ENCODE measurements at places on chromosomes 6 and 20. TPM values are rescaled to one million over a fixed set of nuclear protein-coding genes. Genes with fewer than 3 reads are reported as not detected.

Gene SLC17A5
- 13.9 TPM for total RNA-seq

Gene FAM209A
- total RNA-seq = not detected

Gene C4B
- 46.6 TPM for total RNA-seq

Gene PRND
- 0.15 TPM for total RNA-seq

Gene SEMG1
- total RNA-seq = not detected

Gene PTCHD4
- total RNA-seq = 2.0 TPM

Gene SGK2
- 0.69 TPM for total RNA-seq

Gene CD2AP
- total RNA-seq = 9.5 TPM

Gene LINC00237
- not detected for total RNA-seq

Gene SSTR4
- not detected for total RNA-seq

Gene CST4
- not detected for total RNA-seq

Gene GHRH
- not detected for total RNA-seq

Gene PARD6B
- total RNA-seq = 0.10 TPM

Data from cardiac ventricle fibroblast (primary cell).